ENCODE measurements at places on chromosomes 16 and 17.

- no peak for DNase-seq
Measured at GRCh38 chr16:51985126-51985525, 561.8 kb downstream of the TOX3 start.

GRCh38 chr16:50662306-50662940, 18.7 kb downstream of the SNX20 start:
- no peak for DNase-seq

DNA sequence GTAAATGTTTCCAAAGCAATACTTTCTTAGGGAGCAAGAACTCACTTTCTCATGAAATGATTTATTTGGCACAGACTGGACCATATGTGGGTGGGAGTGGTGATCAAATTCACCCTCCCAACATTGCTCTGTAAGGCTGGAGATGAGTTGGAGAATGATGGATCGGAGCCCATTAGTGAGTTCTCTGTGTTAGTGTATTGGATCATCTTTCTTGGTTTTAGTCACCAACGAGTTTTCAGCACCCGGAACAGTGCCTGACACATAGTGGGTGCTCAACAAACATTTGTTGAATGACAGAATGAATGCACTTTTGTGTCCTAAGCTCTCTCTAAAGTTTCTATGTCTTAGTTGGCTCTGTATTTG, 104.5 kb upstream of the FAM20A start:
- no peak for DNase-seq

GRCh38 chr16:3542601-3543373, 34.4 kb downstream of the NLRC3 start:
- DNase-seq: no peak

GRCh38 chr16:1677339-1677738, 740 bp upstream of the JPT2 start:
- no peak for DNase-seq

GRCh38 chr17:4569591-4569990, 9.2 kb upstream of the GGT6 start:
- no peak for DNase-seq

GRCh38 chr16:12587170-12587569, 216.5 kb downstream of the CPPED1 start:
- DNase-seq: no peak

DNA sequence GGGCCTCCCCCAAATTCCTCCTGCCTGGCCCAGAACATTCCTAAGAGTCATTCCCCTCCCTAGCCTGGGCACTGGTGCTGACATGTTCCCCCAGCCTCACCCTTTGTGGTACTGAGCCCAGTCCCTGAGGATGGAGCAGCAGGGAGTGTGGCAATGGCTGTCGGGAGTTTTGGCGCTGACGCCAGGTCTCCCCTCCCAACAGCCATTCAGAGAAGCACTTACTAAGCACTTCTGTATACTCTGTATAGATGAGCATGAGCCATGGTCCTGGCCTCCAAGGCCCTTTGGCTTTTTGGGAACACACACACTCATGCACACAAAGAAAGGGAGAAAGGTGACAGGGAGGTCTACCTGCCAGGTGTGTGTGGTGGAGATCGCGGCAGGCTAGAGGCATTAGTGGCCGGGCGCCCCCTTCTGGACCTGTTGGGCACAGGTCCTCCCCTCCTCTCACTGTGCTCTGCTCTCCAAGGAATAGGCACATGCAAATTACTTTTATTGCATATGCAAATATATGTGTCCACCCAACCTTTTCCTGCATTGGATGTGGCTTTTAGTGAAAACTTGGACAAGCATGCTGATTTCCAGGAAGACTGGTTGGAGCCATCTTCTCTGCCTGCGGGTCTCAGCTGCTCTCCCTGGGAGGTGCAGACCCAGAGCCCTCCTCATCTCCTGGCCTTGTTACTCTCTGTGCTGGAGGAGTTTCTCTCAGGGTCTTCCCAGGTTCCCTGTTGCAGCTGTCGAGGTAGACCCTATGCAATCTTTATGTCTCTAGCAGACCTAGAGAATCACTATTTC, 17.4 kb upstream of the C17orf107 start:
- DNase-seq: no peak
